RPMI8226 (cell line): ENCODE measurements at places on chromosomes 11 and 22.

DNA sequence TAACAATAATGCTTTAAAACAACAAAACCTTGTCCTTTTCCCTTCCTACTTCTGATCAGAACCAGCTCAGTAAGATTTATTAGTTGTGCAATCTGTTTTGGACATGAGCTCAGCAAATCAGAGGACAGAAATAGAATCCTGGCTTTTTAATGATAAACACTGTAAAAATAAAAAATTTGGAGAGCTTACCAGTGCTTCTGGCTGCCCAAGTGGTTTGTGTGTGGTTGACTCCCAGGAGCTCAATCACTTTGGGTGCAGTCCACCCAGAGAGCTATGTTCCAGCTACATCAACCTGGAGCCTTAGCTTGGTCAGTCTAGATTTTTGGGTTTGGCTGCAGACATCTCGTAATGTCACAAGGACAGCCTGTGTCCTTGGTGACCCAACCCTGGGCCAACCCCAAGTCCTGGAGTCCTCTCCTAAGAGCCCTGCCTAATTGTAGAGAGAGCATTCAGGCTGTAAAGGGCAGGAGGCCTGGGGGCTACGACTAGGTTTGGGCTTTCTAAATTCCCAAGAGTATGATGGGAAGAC is 28.5 kb downstream of the CD44 start:
- no peak for DNase-seq

DNA sequence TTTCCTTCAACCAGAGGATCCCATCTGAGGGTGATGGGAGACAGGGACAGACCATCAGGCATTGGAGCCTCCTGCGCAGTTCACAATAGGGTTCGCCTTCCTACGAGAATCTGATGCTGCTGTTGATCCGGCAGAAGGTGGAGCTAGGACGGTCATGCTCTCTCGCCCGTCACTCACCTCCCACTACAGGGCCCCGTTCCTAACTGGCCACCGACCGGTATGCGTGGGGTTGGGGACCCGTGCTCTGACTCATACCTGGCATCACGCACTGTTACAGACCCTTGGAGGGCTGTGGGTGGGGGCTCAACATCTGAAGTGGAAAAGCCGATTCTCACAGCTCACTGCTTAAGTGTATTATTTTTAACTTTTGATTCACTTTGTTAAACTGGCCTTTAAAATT is 402.3 kb downstream of the BRD1 start:
- DNase-seq = no peak

DNA sequence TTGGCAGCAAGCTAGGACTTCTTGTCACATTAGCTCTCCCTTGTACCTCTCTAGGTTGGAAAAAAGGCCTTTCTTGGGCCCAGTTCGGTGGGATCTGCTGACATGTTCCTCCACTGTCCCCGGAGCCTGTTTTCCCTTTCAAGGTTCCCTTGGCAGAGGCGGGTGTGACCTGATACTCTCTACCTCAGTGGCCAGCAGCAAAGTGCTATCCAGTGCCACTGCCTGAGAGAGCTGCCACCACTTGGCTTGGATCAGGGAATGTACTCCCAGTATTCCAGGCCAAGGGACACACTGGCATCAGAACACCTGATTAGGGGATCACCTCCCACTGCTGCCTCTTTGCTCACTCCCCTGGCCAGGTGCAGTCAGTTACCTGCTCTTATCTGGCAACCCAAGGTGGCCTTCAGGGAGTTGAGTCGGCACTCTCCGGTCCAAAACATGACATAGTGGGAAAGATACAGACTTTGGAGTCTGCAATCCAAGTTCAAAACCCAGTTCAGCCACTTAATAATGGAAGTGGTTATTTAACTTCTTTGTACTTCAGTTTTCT is 17.8 kb upstream of the NAV2 start:
- DNase-seq = no peak

DNA sequence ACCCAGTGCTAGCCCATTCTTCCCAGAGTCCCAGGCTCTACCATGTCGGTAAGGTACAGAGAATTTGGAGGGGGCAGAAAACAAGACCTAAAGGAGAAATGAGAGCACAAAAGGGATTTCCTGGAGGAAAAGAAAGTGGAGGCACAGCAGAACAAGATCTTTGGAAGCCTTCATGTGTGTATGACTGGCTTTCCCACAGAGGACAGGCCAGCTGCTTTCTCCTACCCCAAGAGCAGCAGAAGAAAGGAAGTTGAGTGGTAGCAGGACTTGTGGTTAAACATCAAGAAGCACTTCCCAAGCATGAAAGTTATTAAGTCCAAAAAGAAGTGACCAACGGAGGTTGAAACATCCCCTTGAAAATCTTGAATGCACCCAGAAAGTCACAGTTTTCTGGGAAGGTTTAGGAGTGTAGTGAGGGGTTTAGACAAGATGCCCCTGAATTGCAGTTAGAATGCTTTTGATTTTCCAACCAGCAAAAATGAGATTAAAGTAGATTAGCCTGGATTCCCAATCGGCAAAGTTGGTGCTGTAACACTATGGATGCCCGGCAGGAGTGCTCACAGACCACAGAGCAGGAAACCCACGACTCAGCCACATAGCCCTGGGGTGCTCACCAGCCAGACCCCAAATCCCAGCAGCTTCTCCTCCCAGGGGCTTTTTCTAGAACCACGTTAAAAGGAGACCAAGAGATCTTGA is 608 bp downstream of the TMPRSS13 start:
- no peak for DNase-seq

DNA sequence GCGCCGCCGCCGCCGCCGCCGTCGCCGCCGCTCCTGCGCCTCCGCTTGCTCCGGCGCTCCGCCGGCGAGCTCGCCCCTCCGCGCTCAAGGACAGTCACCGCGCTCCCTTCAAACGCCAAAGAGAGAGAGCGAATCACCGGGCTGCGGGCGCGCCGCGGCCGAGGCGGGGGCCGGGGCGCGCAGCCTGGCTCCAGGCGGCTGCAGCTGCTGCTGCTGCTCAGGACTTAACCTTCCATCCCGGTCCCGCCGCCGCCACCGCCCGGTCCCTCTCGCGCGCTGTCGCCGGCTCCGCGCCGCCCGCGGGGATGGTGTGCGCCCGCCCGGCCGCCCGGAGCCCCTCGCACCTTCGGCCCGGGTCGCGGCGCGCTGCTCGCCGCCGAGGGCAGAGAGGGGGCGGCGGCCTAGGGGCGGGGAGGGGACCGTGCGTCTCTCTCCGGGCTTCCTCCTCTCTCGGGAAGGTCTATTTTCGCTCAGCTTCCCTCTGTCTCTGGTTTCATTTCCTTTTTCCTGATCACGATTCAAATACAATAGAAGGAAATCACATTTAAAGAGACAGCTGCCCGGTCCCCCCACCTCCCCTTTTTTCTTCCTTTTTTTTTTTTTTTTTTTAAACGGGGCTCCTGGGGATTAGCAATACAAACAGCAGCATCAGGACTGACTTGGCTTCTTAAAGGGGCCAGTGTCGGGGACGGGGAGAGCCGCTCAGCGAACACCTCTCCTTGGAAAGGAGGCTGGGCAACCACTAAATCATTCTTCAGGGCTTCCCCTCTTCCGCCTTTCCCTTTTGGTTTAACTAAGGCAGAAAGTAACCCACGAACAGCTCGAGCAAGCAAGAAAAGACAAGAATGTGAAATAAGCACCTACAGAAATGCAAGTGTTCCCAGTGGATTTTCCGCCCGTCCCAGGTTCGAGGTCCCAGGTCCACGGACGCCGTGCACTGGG is 22.1 kb downstream of the LMO2 start:
- peak; percentile 23 for DNase-seq
